Mucosa of gallbladder (tissue), 1 donor: ENCODE measurements at places on chromosomes 5 and 9. TPM values are rescaled to one million over a fixed set of nuclear protein-coding genes. Genes with fewer than 3 reads are reported as not detected.

- no peak for DNase-seq
These were observed 58.2 kb downstream of the ESM1 start for GRCh38 chr5:54927097-54927746.

EQTN gene
- total RNA-seq, result 0.32 TPM

DNA sequence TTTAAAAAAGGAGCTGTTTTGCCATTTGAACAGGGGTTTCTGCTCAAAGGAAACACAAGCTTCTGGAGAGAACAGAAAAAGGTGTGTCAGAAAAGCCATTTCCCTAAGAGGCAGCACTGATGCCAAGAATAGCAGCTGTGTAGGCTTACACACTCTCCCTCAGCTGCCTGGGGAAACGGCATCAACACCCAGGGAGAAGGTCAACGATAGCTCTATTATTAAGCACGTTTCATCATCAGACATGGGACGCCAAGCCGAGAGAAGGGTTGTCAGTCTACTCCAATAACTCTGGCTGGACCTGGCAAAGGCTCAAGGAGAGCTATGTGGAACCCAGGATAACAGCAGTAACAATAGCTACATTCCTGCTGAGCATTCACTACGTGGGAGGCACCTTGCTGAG, 314.2 kb downstream of the CDK5RAP2 start:
- no peak for DNase-seq

KCNMB1 gene
- 20.9 TPM for total RNA-seq

BHMT2 gene
- 11.0 TPM for total RNA-seq
